Stimulated activated CD4-positive, alpha-beta T cell treated with anti-CD3 and anti-CD28 coated beads, Interleukin-4, amount 100 ng/mL, for 24 hours (primary cell): ENCODE measurements at places on chromosomes 13 and 19.

- DNase-seq, result no peak
Measured at GRCh38 chr19:46191972-46192371, 37.6 kb upstream of the IGFL1 start.

DNA sequence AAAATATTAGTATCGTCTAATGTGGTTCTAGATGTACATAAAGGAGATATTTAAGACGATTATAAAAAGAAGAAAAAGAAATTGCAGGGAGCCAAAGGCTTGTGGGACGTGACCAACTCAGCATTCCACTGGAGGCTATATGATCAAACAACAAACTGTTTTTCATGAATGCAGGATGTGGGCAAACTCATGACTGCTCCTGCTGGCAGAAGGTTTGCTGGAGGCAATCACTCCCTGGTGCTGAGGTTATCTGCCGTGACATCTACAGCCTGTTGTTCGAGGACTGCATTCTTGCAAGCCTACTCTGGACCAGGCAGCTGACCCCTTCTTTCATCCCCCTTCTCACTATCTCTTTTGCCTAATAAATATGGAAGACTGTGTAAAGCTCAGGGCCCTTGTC, 518.1 kb downstream of the UQCRFS1 start:
- DNase-seq, result no peak

DNA sequence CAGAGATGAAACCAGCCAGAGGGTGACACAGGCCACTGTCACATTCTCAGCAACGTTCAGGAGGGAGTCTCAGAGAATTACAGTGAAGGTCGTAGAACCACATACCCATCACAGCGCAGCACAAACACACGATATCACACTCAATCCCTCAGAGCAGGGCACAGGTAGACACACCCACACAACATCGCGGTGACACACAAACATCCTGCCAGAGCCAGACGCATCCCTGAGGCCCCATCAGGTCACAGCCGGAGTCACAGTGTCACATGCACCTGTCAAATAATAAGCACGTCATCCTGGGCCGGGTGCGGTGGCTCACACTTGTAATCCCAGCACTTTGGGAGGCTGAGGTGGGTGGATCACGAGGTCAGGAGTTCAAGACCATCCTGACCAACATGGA, 17.5 kb downstream of the ELAVL3 start:
- DNase-seq, result no peak

DNA sequence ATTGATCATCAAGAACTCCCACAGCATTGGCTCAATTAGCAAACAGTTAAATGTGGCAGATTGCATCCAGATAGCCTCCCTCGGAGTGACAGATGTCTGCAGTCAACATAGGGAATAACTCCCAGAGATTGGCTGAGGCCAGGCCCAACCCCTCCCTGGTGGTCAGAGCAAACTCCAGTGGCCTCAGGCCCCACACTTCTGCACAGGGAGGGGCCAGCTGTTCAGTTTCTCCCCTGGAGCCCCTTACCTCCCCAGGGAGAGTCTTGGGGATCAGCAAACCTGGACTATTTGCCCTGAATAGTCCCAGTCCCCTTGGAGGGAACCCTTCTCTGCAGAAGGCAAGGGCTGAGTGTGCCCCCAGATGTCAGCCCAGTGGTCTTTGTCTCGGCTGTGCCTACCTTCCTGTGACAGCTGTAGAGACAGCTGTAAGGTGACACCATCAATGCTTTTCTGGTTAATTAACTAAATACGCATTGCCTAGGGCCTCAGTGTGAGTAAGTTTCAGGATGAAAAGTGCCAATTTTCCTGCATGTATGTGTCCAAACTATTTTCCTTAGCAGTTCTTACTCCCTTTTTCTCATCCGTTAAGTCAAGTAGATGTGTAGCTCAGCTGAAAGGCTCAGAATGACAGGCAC, 102.7 kb upstream of the UQCRFS1 start:
- no peak for DNase-seq

DNA sequence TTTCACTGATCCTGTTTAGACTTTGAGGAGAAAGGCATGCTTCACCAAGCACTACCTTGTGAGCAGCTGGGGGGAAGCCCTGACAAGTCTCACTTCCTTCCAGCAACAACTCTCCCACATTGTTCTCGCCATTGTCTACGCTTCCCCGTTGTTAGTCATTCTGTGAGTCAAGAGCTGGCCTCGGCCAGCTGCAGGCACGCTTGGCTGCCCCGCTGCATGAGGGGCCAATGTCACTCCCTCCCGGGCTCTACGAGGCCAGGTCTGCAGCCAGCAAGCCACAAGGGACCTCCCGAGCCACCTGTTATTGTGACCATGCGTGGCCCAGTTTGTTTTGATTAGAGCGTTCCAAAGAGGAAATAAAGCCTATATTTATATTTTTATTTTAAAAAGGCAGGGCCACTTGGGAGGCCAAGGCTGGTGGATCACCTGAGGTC, 220.9 kb downstream of the FOXO1 start:
- peak; percentile 12 for DNase-seq

GRCh38 chr13:67071918-67072598, 158.1 kb downstream of the PCDH9 start:
- DNase-seq, result no peak

DNA sequence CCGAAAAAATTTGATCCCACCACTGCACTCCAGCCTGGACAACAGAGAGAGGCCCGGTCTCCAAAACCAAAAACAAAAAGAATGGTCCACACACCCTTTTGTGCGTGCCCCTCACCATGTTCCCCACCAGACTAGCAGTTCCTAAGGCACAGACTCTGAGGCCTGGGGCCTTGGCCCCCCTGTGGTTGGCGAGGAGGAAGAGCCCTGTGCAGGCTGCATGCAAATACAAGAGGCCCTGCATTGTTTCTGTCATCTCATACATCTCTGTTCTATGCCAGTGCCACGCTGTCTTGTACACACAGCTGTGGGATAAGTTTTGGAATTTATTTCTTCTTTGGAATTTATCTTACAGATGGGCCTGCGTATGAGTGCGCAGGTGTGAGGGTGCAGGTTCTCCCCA, 4.7 kb upstream of the YJEFN3 start:
- DNase-seq, result no peak

DNA sequence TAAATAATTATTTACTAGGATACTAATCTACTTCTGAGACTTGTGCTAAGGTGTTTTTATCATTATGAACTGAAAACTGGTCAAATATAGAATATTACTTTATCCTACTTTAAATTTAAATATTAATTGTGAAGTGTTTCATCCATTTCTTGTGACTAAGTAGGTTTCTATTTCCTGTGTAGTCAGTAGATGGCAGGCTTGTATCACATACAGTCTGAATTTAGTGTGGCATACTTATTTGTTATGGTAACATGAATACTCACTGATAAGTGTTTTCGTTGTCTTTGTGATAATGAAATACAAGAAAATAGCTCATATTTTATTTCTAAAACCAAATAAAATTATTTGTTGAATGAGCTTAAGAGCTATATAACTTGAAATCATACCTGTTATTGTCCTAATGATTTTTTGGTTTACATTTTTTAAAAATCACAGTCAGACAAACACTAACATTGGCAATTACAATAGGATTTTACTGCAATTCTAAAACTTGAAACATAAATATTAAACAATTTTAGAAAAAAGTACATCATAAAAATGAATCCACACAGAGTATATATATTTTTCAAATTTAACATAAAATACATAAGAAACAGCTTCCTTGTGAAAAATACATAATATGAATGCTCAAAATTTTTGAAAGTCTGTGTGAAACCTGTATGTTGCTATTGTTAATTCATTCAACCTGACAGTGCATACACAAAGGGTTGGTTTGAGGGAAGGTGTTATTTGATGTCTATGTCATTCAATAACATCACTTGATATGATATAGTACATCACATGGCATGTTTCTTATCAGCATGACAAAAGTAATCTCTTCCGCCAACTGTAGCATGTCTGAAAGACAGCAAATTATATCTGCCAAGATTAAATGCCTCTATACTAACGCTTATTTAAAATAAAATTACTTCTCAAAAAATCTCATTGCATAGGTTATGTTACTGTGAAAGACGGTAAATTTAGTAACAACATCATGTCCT, 904.8 kb upstream of the PCDH20 start:
- no peak for DNase-seq

DNA sequence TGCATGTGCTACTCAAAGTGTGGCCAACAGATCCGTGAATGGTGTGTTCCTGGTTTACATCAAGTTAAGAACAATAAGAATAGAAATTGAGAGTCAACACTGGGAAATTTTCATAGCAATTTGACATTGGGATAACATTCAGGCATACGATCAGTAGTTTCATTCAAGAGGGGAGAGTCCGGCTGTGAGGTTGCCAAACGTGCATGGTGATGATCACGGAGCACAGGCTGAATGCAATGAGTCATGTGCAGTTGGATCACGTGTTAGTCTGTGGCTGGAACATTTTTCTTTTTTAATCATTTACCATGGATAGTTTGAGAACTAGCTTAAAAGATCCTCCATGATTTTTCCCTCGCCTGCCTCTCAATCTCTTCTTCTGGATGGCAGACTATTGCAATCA, 2.5 kb upstream of the DCT start:
- no peak for DNase-seq

DNA sequence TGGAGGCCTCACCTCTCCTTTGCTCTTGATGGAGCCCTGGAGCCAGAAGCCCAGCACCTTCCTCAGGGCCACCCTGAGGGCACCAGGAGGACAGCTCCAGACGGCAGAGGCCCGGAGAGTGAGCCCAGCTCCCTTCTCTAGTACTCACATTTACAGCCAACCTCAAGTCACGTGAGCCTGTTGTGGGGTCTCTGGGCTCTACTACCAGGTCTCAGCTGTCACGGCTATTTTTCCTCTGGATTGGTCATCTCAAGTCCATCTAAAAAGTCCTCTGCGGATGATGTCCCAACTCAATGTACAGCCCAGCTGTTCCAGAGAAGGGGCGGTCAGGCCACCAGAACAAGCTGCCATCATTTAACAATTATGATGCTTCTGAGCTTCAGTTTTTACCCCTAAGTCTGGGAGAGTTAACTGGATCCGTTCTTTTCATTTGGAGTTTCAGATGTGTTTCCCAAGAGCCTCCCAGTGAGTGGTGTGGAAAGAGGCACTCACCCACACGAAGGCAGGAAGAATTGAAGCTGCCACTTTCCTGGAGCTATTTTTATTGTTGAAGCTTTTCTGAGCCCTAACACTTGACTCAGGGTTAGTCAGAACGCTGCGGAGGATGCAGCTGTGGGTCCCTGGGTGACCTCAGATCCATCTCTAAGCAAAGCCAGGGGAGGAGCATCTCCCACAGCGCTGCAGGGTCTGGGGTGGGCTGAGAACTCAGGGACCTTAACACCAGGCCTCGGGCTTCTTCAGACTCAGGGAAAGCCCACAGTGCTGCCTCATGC, 143.5 kb upstream of the UBL3 start:
- DNase-seq, result no peak

- no peak for DNase-seq
Measured at GRCh38 chr13:30738526-30739236, 3.3 kb downstream of the ALOX5AP start.

GRCh38 chr19:1066251-1066747, 668 bp upstream of the ARHGAP45 start:
- DNase-seq, result no peak

DNA sequence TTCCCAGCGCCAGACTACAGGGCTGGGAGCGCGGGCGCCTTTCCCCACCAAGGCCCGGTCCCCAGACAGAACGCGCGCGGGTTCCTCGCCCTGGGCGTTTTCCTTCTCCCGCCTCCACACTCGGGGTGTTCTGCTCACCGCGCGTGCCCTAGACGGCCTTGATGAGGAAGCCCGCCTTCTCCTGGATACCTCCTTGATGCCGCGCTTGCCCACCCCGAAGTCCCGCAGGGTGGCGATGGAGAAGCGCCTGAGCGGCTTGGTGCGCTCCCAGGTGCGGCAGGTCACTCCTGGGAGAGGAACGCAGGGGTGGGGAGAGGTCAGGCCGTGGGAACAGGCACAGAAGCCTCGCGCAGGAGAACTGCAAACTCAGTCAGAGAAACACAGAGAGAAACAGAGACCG, 34.8 kb downstream of the CYP2B6 start:
- no peak for DNase-seq
